Stimulated activated CD4-positive, alpha-beta T cell treated with anti-CD3 and anti-CD28 coated beads, Interleukin-1b, Interleukin-23, amount 100 ng/mL, for 1 hour (primary cell): ENCODE measurements at places on chromosomes 4 and X.

- no peak for DNase-seq
Measured at GRCh38 chr4:127370604-127371003, 262.2 kb upstream of the INTU start.

DNA sequence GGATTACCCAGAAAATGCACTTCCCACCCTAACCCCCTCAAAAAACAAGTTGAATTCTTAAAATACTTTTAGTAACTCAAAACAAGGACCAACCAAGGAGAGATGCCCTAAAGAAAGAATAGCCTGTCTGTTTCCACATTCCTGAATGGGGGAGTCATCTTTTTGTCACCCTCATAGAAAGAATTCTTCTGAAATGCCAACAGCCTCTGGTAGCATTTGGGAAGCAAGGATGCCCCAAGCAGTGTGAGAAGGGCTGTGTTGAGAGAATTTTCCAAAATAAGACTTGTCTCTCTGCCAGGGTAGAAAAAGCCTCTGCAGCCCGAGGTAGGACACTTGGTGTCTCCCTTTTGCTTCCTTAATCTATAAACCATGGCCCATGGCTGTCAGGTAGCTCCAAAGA lies 173.1 kb upstream of the VCX3A start:
- DNase-seq = no peak

DNA sequence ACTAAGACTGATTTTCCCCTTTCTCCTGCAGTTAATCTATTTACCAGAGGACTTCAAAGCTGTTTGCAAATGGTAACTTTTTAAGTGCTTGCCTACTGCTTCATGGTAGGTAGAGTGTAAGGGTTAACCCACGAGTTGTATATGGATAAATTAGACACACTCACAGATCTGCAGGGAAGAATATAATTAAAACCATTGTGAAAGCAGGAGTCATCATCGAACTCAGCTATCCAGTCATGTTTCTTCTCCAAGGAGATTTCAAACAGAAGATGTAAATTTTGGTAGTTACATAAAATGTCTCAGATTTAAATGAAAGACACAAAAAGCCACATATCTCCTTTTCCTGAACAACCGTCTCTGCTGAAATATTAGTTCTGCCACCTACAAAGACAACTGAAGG lies 549 bp upstream of the XG start:
- no peak for DNase-seq

GRCh38 chr4:41611881-41612871 lies 74.2 kb downstream of the LIMCH1 start:
- DNase-seq = no peak

DNA sequence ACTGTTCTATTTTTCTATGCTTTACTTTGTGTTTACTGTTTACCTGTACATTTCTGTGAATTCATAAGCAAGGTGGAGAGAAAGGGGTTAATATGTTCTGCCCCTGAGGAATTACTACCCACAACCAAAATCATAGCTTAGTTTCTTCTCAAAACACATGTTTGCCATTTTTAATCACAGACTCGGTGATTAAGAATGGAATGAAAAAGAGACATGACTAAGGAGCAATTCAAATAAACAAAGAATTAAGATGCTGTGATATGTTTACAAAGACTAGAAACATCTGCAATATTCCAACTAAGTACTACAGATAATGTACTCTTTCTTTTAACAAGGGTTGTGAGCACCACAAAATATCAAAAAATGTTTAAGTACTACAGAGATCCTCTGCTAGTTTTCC lies 11.7 kb upstream of the FAT4 start:
- no peak for DNase-seq

GRCh38 chrX:19904778-19905367 lies 17.5 kb upstream of the SH3KBP1 start:
- DNase-seq = no peak

DNA sequence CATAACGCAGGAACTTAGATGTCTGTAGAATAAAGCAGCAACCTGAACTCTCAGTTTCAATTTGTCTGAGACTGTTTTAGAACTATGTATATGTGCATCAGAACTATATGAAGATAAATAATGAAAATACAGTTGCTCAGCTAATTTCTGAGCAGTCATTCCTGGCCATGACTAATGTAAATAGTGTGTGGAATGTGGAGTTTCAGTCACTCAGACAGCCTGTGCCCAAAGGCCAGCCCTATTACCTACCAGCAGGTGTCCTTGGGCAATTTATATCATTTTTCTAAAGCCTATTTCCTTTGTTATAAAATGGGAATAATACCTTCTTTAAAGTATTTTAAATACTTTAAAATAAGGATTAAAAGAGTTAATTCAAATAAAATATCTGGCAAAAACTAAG lies 56.0 kb upstream of the RELL1 start:
- DNase-seq = no peak

DNA sequence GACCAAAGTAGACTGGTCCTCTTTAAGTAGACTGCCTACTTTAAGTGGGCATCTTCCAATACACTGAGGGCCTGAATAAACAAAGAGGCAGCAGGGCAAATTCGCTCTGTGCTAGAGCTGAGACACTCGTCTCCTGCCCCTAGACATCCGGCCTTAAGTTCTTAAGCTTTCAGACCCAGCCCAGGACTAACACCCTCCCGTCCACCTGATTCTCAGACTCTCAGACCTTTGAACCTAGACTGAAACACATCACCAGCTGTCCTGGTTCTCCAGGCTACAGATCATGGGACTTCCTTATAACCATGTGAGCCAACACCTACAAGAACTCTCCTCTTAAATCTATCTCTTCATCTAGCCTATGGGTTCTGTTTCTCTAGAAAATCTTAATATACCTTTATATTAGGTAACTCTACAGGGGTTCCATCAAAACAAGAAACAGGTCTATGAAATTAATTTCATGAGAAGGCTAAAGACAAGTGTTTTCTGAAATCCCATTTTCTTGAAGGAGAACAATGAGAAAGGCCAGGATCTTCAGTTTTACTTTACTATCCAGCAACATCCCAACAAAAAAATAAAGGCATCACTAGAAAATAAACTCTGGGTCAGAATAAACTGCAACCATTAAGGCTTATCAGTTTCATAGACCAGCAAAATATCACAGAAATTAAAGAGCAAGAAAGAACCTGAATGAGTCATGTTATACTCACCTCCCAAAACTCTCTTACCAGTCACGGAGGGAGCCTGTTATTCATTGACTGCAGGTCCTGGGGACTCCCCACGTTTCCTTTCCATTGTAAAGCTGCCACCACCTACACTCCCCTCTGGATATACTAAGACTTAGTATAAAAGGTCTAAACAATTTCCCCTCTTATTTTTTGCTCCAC lies 14.8 kb downstream of the ADGRA3 start:
- DNase-seq = no peak

DNA sequence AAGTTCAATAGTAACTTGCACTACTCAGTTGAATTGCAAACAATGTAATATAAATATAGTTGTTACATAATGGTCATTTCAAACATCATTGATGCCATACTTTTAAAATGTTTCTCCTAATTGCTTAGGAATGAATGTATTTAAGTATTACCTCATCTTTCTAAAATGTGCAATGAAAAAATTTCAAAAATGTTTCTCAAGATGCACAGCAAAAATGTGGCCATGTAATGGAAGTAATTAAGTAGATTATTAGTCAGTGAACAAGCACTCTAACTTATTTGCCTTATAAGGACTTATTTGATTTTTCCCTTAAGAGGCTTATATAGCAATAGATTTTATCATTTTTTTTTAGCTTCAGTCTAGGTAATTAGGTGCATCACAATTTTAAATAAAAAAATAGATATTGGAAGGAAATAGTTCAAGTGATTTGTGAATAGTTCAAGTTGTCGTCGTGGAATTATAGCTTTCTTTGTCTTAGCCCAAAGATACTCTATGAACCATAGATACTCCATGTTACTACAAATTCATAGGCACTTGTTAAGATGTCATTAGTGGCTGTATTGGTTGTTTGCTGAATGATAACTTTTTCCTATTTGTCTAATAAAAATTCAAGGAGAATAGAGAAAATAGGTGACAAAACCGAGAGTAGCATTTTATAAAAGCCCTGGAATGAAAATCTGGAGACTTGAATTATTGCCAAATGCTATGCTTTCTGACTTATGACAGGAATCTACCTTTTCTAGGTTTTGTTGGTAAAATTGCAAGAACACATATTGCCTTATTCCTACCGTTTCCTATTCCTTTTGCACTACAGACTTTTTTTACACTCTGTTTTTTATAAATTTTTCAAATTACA lies 118.5 kb downstream of the TLL1 start:
- no peak for DNase-seq

DNA sequence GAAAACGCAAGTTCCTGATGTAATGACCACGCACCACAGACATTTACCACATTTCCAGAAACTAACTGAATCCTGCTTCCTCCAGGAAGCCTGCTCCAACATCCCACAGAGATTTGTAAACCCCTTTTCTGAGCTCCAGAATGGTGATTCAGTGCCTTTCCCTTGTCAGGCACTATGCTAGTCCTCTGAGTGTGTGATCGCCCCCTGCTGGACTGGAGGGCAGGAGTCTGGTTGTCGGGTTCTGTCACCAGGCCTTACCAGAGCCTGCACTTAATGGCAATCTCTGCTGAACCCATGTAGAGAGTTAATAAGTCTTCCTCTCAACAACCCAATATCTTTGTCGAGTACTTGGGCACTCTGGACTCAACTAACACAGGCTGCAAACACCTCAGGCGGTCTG lies 14.5 kb upstream of the KDM5C start:
- DNase-seq = no peak

DNA sequence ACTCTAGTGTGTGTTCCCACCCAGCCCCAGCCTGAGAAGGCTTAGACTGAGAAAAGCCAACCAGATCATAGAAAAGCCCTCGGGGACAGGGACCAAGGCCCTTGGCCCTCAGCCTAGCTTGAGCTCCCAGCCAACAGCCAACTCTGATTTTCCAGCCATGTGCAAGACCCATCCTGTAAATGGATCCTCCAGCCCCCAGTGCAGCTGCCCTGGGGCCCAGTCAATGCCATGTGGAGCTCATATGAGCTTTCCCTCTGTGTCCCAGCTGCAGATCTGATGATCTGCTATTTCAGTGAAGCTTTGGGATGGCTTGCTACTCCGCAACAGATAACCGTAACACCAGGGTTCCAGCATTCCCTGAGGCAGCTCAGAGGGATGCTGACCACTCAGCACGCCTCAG lies 40.5 kb upstream of the CDKN2AIP start:
- DNase-seq = no peak

GRCh38 chr4:102531462-102531861 lies 30.3 kb downstream of the NFKB1 start:
- DNase-seq = no peak
